ENCODE measurements at places on chromosomes 16 and 17.

DNA sequence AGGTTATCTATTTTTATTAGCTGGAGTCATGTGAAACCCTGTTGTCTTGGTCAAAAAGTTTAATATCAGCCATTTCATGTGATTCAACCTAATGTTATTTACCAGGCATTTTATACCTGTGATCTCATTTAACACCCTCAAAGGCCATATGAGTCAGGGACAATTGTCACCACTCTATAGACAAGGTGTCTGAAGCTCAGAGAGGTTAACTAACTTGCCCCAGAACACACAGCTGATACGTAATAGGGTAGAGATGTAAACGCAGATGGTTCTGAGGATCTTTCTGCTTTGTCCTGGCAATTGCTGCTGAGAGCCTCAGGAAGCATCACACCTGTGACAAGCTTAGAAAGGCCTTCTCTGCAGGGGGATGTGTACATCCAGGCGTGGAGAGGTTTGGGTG is 4.9 kb downstream of the CD300A start:
- no peak for DNase-seq

DNA sequence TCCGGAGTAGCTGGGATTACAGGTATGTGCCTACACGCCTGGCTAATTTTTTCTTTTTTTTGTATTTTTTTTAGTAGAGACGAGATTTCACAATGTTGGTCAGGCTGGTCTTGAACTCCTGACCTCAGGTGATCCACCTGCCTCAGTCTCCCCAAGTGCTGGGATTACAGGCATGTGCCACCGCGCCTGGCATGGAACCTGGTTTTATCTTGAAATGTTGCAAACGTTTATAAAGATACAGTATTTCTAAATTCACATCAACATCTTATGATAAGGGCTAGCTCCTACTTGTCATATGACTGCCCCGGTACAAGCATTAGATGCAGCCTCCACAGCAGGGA is 1.5 kb upstream of the IST1 start:
- no peak for DNase-seq

- no peak for DNase-seq
These were observed 222.6 kb upstream of the CPHXL start for GRCh38 chr16:75948886-75949285.

- DNase-seq: no peak
These were observed 107.8 kb downstream of the MSI2 start for GRCh38 chr17:57363998-57364643.

DNA sequence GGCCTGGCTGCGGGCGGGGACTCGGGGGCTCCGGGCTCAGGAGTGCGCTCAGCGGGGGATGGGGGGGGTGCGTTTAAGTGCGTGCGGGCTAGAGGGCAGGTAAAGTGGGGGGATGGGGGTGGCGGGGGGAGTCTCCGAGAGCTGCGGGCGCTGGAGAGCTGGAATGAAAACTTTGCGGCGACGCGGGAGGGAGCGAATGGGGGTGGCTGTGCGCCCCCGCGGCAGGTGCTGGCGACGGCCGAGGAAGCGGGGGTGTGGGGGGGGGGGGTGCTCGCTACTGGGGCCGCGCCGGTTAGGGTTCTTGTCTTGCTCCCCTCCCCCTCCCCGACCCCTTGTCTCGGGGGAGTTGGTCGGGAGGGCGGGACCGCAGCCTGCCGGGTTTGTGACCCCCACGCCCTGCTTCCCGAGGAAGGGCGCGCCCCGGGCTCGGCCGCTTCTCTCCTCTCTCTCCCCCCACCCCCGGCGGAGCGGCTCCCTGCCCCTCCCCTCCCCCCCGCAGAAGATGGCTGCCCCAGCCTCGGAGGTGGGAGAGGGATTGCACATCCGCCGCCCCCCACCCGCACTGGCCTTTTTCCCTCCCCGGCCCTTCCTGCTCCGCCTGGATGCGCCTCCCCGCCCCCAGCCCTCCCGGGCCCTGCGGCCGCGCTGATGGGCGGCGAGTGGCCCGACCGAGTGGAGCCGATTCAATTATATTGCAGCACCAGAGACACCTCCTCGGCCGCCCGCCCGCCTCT is 649 bp downstream of the GSE1 start:
- peak; percentile 41 for DNase-seq

DNA sequence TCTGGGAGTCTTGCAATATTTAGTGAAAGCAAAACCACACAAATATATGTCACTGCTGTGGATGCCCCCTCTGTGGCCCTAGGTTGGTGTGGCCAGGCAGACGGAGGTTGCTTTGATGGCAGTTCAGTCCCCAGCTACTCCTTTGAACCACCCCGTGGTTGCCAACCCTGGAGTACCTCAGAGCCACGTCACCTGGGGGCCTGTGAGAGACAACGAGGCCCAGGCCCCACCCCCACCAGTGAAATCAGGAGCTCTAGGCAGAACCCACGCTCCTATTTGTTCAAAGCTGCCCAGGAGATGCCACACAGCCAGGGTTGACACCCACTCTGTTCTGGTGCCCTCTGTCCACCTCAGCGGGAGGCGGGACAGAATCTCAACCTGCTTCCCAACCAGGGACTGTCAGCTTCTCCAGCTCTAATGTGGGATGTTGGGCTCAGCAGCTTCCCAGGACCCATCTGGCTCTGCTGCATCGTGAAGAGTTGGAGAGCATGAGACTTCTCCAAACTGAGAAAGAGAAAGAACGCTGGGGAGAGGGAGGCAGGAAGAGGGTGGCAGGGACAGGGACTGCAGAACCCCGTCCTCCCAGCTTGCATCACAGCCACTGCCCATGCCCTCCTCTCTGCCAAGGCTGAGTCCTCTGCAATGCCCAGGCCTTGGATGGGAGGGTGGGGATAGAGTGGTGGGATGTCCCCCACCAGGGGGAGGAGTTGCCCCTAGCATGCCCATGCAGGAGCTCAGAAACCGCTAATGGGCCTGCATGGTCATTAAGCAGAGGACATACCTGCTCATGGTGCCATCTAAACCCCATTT is 81.8 kb downstream of the C16orf78 start:
- no peak for DNase-seq

DNA sequence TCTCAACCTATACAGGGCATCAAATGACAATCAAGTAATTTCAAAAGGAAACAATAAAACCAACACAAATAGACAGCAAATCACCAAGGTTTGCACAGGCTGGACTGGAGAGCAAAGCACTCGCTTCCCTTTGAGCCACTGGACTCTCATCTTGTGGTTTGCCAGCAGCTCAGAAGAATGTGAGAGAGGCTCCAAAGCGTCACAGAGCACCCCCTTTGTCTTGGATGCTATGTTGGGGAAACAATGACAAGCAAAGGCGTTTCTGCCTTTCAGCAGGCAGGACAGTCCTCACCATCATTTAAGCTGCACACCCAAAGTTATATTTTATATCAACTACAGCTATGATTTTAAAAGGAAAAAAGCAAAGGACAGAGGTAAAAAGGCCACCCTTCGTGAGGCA is 13.2 kb downstream of the SLC6A4 start:
- no peak for DNase-seq

DNA sequence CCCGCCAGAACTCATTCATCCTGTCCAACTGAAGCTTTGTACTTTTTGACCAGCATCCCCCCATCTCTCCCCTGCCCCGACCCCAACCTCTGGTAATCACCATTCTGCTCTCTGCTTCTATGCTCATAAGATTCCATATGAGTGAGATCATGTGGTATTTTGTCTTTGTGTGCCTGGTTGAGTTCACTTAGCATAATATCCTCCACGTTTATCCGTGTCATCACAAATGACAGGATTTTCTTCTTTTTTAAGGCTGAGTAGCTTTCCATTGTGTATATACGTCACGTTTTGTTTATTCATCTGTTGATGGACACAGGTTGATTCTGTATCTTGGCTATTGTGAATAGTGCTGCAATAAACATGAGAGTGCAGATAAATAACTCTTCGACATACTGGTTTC is 278.9 kb downstream of the SNX29 start:
- DNase-seq: no peak

DNA sequence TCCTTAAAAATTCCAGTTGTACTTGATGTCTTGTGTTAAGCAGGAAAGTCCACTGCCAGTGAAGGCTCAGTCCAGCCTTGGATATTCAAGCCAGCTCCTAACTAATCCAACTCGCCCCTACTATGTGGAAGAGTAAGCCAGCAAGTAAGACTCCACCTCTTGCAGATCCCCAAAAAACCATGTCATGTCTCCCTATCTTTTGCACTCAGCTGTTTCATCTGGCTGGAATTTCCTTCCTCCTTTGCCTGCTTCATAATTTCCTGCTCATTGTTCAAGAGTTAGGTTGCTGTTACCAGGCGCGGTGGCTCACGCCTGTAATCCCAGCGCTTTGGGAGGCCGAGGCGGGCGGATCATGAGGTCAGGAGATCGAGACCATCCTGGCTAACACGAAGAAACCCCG is 37.8 kb downstream of the RBBP6 start:
- no peak for DNase-seq

GRCh38 chr17:8053600-8053999 is 14.7 kb downstream of the ALOX15B start:
- no peak for DNase-seq

- no peak for DNase-seq
These were observed 10.2 kb downstream of the EEF2K start for GRCh38 chr16:22216191-22216831.

- DNase-seq: no peak
These were observed 4.9 kb upstream of the PGAP6 start for GRCh38 chr16:386641-387156.

- DNase-seq: no peak
These were observed 10.3 kb upstream of the RMI2 start for GRCh38 chr16:11334831-11335404.

DNA sequence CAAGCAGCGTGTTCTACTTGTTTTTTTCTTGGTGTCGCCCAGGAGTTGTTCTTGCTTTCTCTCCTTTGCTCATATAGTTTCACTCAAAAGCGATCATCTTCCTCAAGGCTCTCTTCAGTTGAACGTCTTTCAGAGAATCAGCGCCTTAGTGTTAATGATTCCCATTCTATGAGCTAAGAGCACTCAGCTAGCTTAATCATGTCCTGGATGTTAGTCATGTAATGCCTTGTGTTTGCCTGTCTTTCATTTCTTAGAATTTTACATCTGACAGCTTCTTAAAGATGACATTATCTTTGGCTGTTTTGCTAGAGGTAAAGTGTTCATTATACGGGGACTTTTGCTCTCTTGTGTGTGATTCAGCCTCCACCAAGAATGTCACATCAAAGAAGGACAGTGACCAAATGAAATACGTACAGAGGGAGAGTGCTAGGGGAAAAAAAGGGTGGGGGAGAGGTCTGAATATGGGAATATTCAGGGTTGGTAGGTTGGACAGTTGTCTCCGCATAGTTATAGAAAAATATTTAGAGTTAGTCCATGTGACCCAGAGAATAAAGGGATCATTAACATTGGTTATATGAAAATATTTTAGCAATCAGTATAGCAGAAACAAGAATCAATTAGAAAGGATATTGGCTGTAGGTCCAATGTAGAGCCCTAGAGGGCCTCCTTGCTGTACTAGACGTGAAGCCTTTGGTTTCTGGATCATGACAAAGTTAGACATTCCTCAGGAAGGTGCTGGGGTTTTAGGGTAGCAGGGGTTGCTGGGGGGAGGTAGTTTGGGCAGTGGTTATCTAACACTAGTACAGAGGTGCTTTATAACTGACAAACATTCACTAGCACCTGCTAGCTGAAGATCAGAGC is 31.9 kb upstream of the ANKFN1 start:
- no peak for DNase-seq

- DNase-seq: no peak
These were observed 2.1 kb downstream of the METTL22 start for GRCh38 chr16:8623634-8624033.

- no peak for DNase-seq
These were observed 42.0 kb downstream of the TNFRSF13B start for GRCh38 chr17:16929757-16930520.

GRCh38 chr16:65601781-65602180 is 479.9 kb upstream of the CDH11 start:
- no peak for DNase-seq

- DNase-seq: no peak
These were observed 542 bp downstream of the GUCY2D start for GRCh38 chr17:8002721-8003593.

GRCh38 chr16:89658221-89658879 is 714 bp downstream of the SPATA33 start:
- DNase-seq: no peak

DNA sequence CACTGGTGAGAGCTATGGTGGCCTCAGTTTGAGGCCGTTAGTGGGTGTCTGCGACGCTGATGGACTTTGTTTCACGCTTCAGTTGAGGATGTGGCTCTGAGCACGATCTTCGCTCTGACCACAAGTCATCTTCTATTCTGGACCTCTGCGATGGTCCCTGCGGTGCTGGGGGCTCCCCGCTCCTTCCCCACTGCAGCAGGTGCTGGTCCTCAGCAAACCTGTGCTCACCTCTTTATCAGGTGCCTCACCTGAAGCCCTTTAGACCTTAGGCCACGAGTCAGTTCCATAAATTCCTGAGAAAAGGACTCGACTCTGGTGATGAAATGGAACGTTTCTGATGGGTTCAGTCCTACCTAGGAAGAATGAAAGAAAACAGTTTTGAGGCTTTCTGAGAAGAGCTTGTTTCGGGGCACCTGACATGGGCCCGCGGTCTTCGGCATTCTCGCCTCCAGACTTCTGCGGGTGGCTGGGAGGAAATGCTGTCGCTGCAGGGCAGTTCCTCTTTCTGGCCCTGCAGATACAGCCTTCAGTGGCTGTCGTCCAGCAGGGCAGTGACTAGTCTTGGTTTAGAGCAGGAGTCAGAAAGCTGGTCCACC is 4.7 kb downstream of the KCTD5 start:
- DNase-seq: peak; percentile 58

GRCh38 chr17:3796822-3797170 is 4.2 kb downstream of the ITGAE start:
- no peak for DNase-seq

- DNase-seq: no peak
These were observed 7.0 kb upstream of the IL27 start for GRCh38 chr16:28513484-28514181.

DNA sequence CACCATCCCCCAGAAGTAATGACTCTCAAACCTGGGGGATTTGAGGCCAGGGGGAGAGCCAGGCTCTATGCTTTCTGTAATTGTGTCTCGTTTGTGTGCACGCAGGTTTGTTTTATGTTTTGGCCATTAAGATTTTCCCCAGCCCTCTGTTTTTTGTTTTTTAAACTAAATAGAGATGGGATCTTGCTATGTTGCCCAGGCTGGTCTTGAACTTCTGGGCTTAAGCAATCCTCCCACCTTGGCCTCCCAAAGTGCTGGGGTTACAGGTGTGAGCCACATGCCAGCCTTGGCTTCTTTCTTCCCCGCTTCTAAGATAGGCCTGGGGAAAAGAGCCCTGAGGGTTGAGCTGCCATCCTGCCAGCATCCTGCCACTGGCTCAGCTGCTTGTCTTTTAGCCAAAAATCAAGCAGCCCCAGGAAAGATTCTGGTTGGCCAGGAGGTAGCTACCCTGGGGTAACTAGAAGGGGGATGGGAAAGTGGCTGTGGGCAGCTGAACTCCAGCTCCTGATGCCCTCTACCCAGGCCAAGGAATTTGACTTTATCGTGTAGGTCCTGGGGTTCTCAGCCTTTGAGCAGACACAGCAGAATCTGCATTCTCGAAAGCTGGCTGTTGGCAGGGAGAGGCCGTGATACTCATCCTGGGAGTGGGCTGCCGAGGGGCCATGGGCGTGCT is 18.4 kb downstream of the KDM8 start:
- DNase-seq: no peak

DNA sequence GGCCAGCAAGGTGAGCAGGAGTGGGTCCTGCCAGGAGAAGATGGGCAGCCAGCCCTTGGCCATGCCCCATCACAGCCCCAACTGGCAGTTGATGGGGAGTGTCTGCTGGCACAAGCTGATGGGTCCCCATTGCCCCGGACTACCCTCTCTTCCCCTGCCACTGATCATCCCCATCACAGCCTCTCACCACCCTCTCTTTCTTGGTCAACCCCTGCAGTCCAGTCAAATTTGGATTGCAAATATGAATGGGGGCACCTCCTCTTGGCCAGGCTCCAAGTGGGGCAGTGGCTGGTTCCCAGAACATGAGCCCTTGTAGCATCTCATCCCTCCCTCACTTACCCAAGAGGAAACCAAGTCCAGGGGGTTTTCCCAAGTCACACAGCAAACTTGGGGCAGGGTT is 17.4 kb downstream of the SEZ6 start:
- DNase-seq: no peak
